ENCODE measurements at places on chromosomes 13 and 19. TPM values are rescaled to one million over a fixed set of nuclear protein-coding genes. Genes with fewer than 3 reads are reported as not detected.

The DAND5 gene
- 1.8 TPM for total RNA-seq

The OR7A5 gene
- total RNA-seq: 0.57 TPM

The ZNF569 gene
- 4.8 TPM for total RNA-seq

The EXOSC5 gene
- total RNA-seq: 29.6 TPM

The SGCG gene
- total RNA-seq: 1.3 TPM

The TNNI3 gene
- 12.4 TPM for total RNA-seq

GRCh38 chr19:10836479-10837330 lies 693 bp upstream of the TMED1 start:
- H3K4me3 ChIP-seq: peak overlapping the region; percentile 74
- no peaks in the 10 kb centered on the region for H3K27me3 ChIP-seq
- H3K4me1 ChIP-seq: no peaks in the 10 kb centered on the region

GRCh38 chr13:110259651-110260050 lies 47.3 kb downstream of the COL4A1 start:
- H3K36me3 ChIP-seq: no peaks in the 10 kb centered on the region
- no peaks in the 10 kb centered on the region for H3K27me3 ChIP-seq
- no peaks in the 10 kb centered on the region for H3K4me1 ChIP-seq
- DNase-seq: no peak
- no peak overlapping the region for H3K4me3 ChIP-seq
- no peak overlapping the region for H3K27ac ChIP-seq

GRCh38 chr19:15087182-15087581 lies 5.2 kb downstream of the OR1I1 start:
- no peak for DNase-seq
- no peaks in the 10 kb centered on the region for H3K4me1 ChIP-seq
- H3K4me3 ChIP-seq: no peak overlapping the region
- H3K27me3 ChIP-seq: no peaks in the 10 kb centered on the region
- H3K27ac ChIP-seq: no peak overlapping the region
- no peaks in the 10 kb centered on the region for H3K36me3 ChIP-seq

DNA sequence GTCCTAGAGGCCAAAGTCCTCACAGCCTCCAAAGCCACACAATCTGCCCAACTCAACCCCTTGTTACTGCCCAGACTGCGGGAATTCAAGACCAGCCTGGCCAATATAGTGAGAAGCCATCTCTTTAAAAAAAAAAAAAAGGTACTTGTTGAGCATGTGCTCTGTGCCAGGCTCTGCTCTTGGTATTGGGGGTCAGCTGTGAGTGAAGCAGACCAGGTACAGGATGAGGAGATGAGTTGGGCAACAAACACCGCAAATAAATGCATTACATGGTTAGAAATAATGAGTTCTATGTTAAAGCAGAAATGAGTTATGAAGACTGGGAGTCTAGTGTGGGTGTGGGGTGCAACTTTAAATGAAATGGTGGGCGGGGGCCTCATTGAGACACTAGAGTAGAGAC lies 9.9 kb downstream of the GRIK5 start:
- H3K27me3 ChIP-seq: no peaks in the 10 kb centered on the region
- H3K27ac ChIP-seq: no peak overlapping the region
- no peak overlapping the region for H3K4me3 ChIP-seq
- DNase-seq: no peak
- H3K36me3 ChIP-seq: no peaks in the 10 kb centered on the region

DNA sequence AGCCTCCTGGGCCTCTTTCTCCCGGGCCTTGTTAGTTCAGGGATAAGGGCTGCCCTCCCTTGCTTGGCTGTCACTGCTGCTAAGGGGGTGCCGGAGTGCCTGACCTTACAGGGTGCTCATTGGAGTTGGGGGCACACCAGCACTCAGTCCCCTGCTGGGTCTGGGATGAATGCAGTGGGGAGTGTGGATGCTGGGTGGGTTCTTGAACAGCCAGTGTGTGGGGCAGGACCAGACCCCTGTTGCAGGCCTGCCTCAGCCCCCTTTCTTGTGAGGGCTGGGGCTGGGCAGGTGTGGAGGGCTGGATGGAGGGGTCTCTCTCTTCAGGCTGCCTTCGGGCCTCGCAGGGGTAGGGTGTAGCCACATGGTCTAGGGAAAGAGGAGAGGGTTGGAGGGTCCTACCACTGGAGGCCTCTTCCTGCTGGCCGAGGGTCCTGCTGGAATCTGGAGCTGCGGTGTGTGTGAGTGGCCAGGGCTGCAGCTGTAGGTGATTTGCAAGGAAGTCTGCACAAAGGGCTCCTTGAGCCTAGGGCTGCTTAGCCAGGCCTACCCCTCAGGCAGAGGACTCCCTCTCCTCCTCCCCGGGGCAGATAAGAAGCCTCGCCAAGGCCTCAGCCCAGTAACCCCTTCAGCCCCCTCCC lies 3.2 kb downstream of the CEBPA start:
- DNase-seq: no peak
- H3K27ac ChIP-seq: peak overlapping the region; percentile 73
- H3K36me3 ChIP-seq: no peaks in the 10 kb centered on the region
- H3K27me3 ChIP-seq: no peaks in the 10 kb centered on the region

- H3K27ac ChIP-seq: no peak overlapping the region
- H3K4me1 ChIP-seq: no peaks in the 10 kb centered on the region
- DNase-seq: peak; percentile 51
- no peaks in the 10 kb centered on the region for H3K36me3 ChIP-seq
- peak overlapping the region; percentile 17 for H3K4me3 ChIP-seq
These were observed 6.9 kb downstream of the IL4I1 start for GRCh38 chr19:49889687-49890348.

DNA sequence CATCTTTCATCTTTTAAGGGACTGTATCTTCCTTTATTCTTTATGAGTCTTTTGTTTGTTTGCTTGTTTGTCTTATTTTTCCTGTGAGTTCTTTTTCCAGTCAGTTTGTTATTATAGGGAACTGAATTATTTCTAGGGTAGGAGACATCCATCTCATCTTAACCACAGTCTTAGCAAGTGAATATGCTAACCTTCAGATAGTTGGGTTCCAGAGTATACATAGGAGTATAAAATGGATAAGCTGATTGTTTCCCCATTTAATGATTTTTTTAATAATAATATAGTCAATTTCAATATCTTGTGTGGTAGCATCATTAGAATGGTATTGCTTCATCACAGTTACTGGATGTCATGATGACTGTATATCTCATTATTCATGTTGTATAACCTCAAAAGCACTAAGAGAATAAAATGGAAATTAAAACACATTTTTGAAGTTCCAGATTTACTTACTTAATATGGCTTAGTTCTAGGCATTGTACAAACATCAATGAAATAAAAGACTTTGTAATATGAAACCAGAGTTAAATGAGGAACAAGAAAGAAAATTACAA lies 33.0 kb downstream of the GPC6 start:
- H3K27me3 ChIP-seq: no peaks in the 10 kb centered on the region
- H3K4me1 ChIP-seq: no peaks in the 10 kb centered on the region
- no peak for DNase-seq

All from prostate gland (tissue), 2 donors.